Urinary bladder (tissue), 4 donors: ENCODE measurements at places on chromosomes 1 and 21.
A peak's percentile ranks its signal among the peaks of the same experiment; 100 is the strongest.

DNA sequence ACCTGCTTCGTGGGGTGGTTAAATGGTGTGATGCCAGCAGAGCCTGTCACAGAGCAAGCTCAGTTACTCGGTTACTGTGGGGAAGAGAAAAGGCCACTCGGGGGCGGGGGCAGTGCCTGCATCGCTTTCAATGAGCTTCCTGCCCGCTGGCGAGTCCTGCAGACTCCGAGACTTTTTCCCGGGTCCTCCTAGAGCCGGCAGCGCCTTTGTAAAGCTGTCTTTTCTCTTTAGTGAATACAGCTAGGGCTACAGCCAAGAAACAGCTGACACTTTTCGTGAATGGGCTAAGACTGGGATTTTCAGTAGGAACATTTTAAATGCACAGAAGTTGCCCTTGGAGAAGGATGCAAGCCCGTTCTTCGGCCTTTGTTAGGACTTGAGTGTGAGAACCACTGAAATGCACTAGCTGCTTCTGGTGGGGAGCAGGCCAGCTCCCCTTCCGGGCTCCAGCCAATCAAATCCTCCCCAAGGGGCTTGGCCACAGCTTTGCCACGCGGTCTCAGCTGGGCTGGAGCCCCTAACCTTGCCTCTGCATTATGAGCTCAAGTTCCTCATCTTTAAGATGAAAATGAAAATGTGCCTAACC lies 23.4 kb upstream of the EFHD2 start:
- DNase-seq = no peak

- no peak for DNase-seq
Measured at GRCh38 chr1:27572019-27572678, 31.8 kb downstream of the AHDC1 start.

DNA sequence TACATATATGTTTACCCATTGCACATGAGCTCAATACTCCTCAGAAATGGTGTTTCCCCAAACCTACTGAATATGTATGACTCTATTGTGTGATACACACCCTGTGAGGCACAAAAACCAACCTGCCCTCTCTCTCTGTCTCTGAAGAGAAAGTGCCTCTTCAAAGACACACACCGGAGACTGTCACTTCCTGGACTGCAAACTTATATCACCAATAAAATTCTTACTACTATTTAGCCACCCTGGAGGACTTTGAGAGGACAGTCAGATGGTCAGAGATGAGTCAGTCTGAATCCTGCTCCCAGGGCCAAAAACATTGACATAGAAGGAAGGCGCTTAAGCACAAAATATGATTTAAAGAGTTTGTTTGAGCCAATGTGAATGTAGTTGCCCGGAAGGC lies 110.4 kb downstream of the PPIAL4G start:
- no peak for DNase-seq

DNA sequence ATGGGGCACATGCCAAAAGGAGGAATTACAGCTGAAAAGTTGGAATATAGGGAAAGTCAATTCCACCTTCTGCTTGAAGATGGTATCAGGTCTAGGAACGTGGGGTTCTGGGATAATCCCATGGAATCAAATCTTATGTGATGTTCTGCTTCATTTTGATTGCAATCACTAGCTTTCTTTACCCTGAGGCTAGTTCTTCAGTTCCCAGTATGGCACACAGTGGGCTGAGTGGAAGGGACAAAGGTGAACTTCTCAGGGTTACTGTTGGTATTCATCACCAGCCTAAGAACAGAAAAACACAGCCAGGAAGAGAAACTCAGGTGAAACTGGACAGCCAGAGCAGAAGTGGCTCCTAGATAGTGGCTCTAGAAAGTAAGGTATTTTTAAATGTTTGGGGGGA lies 117.8 kb downstream of the TNFSF18 start:
- no peak for DNase-seq

DNA sequence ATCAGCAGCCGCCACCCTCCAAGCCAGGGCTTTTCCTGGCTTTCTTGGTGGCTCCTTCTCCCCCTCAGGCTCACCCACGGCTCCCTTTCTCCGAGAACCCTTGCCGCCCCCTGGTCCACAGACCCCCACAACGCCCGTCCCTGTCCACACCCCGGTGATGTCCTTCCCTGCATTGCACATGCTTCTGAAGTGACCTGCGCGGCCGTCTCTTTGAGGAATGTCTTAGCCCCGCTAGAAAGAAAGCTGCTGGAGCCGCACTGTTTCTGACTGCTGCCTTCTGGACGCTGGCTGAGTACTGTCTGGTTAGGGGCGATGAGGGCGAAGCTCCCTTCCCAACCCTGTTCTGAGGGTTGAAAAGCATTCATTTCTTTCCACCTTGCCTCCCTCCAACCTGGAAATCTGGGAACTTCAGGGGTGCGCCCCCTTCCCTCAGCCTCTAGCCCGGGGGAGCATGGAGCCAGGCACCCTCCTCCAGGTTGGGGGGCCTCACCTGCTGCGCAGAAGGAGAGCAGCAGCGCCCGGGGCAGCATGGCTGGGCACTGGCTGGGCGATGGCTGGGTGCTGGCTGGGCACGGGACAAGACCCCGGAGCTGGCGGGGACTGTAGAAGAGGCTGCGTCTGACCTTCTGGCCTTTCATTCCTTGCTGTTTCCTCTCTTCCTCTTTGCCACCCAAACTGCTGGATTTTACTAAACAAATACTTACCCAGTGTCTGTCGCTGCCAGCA lies at the start of gene CLEC20A:
Gene CLEC20A, minus strand, starts transcription at position 555 of the 726 bp plus-strand sequence. Its CDS starts 25 bp downstream, at position 530.
- DNase-seq = no peak

GRCh38 chr1:8137481-8138244 lies 111.6 kb upstream of the ERRFI1 start:
- DNase-seq = peak; percentile 71
